ENCODE measurements at places on chromosomes 11 and 22.

DNA sequence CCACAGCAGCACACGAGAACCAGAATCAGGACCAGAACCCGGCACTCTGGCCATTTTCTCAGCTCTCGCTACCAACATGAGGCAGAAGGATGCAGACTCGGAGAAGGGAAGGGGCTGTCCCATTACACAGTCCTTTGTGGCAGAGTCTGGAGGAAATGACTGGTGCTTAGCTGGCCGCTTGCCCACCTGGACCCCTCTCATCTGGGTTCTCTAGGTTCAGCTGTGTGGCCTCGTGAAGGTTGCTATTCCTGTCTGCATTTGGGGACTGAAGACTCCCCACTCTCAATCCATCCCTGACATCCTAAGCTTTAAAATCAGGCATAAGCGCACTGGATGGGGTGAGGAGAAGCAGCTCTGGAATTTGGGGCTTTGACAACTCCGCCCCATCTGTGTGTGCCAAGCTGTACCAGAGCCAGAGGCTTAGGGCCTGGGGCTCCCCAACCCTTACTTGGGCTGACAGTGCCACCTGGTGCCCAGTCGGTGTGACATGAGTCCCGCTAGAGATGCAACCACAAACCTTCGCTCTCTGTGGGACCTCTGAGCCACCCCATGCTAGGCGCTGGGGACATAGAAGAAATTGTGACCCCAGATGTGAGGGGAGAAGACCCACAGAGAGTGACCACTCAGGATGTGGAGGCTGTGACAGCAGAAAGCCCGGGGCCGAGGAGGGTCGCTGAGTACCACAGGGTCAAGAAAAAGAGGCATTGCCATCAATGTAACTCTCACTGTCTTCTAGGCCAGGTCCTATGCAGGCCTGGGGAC is 35.8 kb upstream of the FCHSD2 start:
- peak; percentile 83 for DNase-seq

- no peak for DNase-seq
Observed at GRCh38 chr22:38569181-38569971, 607 bp downstream of the DMC1 start.

- no peak for DNase-seq
Observed at GRCh38 chr22:48577014-48577690, 1250.5 kb downstream of the BRD1 start.

GRCh38 chr11:79422866-79423265 is 18.0 kb downstream of the TENM4 start:
- DNase-seq = no peak

Measured in fibroblast of the conjunctiva (primary cell).